ENCODE measurements at places on chromosomes 3 and 15.

DNA sequence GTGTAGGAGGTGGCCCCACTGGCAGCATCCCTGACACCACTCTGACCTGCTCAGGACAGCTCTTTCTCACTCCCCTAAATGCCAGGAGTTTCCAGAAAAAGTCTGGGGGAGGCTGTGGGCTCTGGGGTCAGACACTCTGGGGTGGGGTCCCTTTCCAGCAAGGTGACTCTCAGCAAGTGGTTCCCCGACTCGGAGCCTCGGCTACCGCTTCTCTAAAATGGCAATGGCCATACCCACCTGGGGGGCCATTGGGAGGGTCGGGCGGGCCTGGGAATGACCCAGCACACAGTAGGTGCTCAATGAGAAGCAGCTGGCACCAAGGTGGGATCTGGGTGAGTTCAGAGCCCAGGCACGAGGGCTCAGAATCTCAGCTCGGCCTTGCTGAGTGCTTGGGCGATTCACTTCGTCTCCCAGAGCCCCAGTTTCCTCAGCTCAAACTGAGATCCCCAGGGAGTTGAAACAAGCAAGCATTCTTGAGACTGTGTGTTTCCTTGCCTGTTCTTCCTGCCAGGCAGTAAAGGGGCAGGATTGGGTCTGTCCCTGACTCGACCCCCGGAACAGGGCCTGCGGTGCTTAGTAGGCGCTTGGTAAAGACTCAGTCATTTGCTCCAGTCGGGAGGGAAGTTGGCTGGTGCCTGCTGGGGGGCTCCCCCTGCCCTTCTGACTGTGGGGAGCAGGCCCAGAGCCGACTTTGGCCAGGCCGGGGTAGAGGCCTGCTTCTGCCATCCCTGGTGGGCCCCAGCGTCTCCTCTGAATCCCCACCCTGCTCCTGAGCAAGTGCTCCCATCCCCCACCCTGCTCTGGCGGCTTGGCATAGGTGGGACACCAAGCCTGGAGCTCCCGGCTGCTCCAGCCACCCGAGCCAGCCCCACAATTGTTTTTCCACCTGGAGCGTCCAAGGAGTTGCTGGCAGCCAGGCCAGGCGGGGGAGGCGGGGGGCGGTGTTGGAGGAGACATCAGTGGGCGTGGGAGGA is 32.9 kb upstream of the FBLN2 start:
- no peak for DNase-seq

GRCh38 chr3:133479895-133480669 is 80.2 kb downstream of the BFSP2 start:
- no peak for DNase-seq

DNA sequence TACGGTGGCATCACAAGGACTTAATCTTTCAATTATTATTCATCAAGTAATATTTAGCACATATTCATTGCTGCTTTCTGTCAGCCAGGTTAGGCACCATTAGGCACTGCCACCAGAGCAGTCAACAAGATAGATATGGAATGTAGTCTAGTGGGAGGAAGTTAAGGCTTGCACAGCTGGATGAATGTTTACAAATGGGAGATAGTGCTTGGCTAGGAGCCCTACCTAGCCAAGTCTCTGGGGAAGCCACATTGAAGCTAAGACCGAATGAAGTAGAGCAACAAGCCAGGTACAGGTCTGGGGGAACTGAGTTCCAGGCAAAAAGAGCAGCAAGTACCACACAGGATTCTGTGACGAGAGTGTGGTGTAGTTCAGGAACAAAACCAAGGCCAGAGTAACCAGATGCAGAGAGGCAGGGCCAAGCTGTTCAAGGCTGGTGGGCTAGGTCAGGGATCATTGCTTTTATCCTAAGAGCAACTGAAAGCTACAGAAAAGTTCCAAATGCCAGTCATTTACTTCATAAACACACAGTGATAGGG is 33.4 kb upstream of the SCAANT1 start:
- DNase-seq = no peak

- no peak for DNase-seq
These were observed 54.1 kb downstream of the LEO1 start for GRCh38 chr15:51917493-51917892.

- no peak for DNase-seq
These were observed 34.9 kb downstream of the SEMA5B start for GRCh38 chr3:122992676-122993075.

DNA sequence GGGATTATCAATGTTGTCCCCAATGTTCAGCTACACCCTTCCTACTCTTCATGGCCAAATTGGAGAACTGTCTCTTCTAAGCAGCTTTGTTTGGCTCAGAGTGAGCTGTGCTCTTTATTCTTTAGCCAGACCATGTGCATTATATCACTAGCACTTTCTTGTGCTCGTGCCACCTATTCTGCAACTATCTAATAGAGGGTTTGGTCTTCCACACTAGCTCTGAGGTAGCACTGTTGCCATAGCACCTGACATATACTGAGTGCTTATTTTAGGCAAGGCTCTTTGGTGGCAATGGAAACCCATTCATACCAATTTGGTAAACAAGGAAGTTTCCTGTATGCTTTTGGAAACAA is 394.3 kb upstream of the C2CD4B start:
- no peak for DNase-seq

DNA sequence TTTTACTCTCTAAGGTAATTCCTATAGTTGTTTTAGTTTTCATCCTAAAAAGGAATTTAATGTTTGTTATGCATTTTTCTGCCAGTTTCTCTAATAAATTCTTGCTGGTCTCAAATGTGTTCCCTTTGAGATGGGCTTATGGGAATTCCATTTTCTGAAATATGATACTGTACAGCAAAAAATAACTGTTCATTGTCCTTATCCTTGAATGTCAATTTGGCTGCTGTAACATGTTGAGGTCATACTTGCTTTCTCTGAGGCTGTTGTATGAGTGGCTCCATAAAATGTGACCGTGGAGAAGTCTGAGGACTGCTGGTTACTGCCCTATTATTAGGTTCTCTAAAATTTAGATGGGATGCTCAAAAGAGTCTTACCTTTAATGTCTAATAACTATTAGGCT is 266.5 kb downstream of the ADAMTS17 start:
- no peak for DNase-seq

GRCh38 chr3:31968927-31969418 is 12.1 kb downstream of the OSBPL10 start:
- DNase-seq = no peak

GRCh38 chr3:42709621-42710020 is 7.0 kb upstream of the HHATL start:
- no peak for DNase-seq

DNA sequence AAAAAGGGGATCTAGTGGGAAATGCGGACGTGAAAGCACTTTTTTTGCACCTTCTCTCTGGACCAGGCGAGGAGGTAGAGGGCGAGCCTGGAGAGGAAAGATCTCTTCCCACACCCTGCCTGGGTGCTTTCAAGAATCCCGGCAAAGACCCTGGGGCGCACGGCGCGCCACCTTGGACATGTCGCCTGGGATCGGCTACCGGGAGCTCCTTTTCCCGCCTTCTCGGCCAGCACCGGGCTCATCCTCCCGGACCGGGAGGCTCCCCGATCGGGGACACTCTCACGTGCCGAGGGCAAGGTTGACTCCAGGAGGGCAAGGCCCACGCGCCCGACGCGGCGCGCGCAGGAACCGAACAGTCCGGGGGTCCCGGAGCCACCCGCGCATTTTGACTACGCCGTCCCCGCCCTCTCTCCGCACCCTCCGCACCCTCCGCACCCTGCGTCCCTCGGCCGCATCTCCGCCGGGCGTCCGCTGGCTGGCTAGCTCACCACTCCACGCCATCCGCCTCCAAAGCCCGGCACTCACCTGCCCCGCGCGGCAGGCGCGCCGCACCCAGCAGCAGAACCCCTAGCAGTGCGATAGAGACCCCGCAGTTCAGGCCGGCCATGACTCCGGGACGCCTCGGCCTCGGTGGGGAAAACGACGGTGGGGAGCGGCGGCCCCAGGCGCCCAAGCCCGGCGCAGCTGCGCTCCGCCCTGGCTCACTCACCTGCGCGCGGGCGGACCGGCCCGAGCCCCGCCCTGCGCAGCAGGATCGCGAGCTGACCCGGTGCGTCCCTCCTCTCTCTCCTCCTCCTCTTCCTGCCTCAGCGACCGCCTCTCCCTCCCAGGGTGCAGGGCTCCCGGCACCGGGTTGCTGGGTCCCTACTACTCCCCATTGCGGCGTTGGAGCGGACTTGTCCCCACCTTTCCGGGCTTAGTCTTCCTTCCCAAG is at the start of gene CDCP1:
Gene CDCP1 (minus strand): TSS at position 698 of the 934 bp plus-strand sequence. CDS start 91 bp downstream, at position 607.
- DNase-seq = no peak

GRCh38 chr15:56042982-56043980 is 49.9 kb upstream of the NEDD4 start:
- DNase-seq = no peak

DNA sequence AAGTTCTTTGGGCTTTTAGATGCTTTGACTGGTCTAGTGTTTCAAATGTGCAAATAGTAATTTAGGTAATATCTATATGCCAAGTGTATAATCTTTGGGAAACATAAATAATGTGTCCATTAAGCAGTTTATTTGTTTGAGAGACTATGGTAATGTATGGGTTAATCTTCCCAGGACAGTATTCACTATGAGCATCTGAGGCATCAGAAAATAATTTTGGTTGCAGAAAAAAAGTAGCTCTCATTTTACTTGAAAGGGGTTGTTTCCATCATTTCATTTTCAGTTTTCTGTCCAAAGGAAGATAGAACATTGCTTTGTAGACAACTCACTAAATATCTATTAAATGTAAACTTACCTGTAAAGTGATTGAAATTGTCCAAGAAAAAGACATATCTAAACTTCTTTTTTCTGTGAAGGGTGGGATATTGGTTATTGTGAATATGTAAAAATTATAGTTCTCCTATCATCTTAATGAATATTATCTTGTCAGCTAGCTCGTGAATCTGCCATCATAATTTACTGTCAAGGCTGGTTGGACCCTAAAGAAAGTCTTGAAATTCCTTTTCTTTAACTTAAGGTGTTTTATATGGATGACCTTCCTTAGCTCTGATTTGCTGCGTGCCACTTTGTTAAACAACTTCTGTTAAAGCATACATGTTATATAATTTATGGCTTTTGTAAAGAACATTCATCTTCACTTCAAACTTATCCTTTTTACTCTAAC is 108.8 kb downstream of the EPHA3 start:
- DNase-seq = no peak

GRCh38 chr3:13277860-13278531 is 142.1 kb downstream of the NUP210 start:
- peak; percentile 34 for DNase-seq
